ENCODE measurements at places on chromosomes 16 and 17. TPM values are rescaled to one million over a fixed set of nuclear protein-coding genes. Genes with fewer than 3 reads are reported as not detected.

GRCh38 chr16:19118938-19119431 is 5.2 kb downstream of the ITPRIPL2 start:
- DNase-seq, result peak; percentile 67

GRCh38 chr17:47717979-47718621 is 14.9 kb upstream of the TBX21 start:
- no peak for DNase-seq

- peak; percentile 77 for DNase-seq
Measured at GRCh38 chr16:73071131-73071940, 23.4 kb upstream of the ZFHX3 start.

GRCh38 chr16:86134802-86135461 is 236.0 kb downstream of the IRF8 start:
- peak; percentile 57 for DNase-seq

- DNase-seq, result peak; percentile 57
Measured at GRCh38 chr16:68707340-68708152, 29.5 kb upstream of the CDH1 start.

DNA sequence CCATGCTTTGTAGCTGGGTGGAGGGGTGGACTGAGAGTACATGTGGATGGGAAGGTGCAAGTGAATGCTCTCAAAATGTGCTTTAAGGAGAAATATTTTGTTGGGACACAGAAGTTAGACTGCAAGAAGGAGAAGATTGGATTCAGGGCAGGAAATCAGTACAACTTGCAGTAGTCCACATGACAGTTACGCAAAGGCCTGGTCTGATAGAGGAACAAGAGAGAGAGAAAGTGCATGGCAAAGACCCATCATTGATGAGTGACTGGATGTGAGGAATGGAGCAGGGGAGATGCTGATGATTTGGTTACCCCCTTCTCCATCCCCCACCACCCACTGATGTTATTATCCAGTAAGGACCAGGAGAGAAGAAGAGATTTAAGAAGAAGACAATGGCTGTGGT is 472.8 kb downstream of the MAF start:
- no peak for DNase-seq

DNA sequence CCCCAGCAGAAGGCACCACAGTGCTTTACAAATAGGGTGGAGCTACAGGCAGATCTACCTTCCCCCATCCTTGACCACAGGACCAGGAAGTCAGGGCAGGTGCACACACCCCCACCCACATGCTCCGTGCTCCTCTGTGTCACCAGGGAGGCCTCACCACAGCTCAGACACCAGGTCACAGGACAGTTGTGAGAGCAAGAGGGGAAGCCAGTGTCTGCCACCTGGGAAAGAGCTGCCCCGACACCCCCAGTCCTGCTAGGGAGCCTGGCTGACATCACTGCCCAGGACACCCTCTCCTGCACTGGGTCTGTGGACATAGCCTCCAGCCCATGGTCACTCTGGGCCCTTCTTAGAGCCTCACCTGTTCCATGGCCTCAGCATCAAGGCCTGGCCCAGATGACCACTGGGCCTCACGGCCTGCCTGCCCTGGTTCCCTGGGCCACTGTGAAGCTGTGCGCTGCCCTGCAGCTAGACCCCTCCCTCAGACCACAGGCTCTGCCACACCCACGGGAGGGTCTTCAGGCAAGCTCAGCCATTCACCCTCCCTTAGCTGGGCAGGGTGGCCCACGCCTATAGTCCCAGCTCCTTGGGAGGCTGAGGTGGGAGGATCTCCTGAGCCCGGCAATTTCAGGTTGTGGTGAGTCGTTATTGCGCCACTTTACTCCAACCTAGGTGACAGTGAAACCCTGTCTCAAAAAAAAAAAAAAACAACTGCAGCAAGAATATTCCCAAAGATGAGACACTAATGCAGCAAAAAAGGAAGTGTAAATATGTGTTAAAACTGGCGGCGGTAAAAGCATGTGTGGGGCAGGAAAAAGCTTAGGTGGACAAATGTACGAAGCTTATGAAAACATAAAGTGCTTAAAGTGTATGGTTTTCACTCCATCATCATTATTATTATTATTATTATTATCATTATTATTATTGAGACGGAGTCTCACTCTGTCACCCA is 14.2 kb downstream of the POLR3K start:
- DNase-seq, result no peak

- no peak for DNase-seq
Measured at GRCh38 chr17:38329808-38330730, 13.7 kb downstream of the GPR179 start.

GRCh38 chr17:562174-562573 is 152.5 kb downstream of the VPS53 start:
- DNase-seq, result no peak

DNA sequence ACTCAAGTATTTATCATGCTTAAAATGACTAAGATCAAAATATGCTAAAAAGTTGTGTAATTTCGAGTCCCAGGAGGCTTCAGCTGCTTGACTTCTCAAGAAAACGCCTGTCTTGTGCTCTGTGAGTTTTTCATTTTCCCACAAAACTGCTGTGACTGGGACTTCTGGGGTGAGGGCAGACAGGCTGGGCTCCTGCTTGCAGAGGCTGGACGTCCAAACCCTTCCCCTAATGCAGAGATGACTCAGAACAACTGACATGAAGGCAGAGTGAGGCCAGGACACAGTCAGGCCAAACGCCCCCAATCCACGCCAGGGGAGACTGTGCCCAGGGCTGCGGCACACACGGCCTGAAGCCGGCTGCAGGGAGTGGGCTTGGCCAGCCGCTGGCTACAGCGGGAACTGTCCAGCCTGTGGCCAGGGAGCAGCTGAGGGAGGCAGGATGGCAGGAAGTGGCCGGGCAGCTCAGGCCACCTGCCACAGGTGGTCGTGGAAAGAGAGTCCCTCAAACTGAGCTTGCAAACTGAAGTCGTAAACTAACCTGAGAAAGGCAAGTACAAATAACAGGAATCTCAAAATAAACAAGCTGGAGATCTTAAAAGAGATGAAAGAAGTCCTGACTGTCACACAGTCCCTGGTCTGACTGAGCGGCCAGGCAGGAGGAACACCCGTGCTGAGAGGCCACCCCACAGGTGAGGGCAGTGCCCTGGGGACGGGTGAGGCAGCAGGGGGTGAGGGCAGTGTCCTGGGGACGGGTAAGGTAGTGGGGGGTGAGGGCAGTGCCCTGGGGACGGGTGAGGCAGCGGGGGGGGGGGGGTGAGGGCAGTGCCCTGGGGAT is 21.3 kb upstream of the HEXD start:
- no peak for DNase-seq

DNA sequence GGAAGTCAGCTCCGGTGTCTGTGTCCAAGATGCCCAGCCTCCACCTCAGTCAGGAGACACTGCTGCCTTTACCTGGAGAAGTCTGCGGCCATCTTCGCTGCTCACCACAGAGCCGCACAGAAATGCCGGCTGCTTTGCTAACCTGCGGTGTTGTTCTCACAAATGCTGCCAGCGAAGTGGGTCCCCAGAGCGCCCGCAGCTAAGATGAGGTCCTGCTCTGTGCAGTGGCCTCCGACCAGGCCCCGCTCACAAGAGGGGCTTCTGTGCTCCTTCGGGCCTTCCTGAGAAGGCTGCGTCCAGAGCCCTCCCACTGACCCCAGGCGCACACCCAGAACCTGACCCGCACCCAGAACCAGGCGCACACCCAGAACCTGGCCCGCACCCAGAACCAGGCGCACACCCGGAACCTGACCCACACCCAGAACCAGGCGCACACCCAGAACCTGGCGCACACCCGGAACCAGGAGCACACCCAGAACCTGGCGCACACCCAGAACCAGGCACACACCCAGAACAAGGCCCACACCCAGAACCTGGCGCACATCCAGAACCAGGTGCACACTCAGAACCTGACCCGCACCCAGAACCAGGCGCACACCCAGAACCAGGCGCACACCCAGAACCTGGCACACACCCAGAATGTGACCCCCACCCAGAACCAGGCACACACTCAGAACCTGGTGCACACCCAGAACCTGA is 51.5 kb upstream of the FASN start:
- DNase-seq, result no peak

GRCh38 chr17:7045492-7046126 is 1.7 kb upstream of the SLC16A11 start:
- DNase-seq, result peak; percentile 89

GRCh38 chr16:621526-622105 is 9.2 kb upstream of the WFIKKN1 start:
- DNase-seq, result no peak

GRCh38 chr17:61368832-61369450 is 30.7 kb upstream of the TBX2 start:
- DNase-seq, result no peak

DNA sequence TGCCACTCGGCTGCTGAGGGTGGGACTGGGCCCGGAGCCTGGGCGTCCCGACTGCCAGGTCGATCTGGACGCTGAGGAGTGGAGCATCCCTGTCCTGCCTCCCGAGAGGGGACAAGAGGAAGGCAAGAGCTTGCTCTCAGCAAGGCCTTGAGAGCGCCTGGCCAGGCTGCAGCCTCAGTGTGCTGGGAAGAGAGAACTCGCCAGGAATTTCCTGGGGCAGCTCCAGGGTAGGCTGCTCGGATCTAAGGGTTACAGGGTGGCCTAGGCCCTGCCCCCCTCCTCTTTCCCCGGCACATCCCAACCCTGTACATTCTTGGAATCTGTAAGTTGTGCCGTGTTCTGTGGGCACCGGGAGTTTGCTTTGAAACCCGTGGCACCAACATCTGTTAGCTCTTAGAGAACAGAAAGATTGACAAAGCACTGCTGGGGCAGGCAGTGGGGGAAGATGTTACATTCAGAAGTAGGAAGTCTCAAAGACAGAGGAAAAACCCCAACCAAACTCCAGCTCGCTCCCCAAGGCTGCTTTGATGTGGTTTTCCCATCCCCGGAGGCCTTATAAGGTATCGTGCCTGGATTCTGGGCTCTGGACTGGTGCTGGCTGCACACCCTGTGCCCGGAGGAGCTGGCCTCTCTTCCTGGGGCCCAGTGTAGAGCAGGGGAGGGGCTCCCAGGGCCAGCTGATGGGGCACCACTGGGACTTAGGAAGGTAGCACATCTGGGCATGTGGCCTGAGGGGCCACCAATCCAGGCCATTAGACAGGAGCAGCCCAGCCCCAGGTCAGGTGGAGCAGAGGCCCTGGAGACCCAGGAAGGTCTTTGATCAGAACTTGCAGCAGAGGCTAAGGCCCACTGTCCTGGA is 55.2 kb downstream of the NKD1 start:
- DNase-seq, result peak; percentile 65

- DNase-seq, result no peak
Measured at GRCh38 chr17:9878786-9879525, 26.1 kb downstream of the RCVRN start.

- DNase-seq, result peak; percentile 19
Measured at GRCh38 chr17:74427048-74427762, 4.7 kb upstream of the GPRC5C start.

DNA sequence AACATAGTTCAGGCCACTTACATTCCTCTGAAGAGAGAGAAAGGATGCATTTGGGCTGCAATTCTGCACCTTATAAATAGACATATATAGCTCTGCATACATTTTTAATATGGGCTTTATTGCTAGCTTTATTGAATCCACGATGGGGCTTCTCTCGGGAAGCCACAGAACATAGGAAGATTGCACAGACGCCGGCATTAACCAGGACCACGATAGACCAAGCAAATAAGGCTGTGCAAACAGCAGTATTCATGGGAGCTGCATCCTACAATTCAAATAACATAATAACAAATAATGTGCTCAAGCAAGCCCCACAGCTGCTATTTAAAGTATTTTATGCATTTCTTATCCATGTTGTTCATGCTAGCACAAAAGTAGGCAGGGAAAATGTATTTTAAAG is 432.3 kb downstream of the TMEM114 start:
- no peak for DNase-seq

DNA sequence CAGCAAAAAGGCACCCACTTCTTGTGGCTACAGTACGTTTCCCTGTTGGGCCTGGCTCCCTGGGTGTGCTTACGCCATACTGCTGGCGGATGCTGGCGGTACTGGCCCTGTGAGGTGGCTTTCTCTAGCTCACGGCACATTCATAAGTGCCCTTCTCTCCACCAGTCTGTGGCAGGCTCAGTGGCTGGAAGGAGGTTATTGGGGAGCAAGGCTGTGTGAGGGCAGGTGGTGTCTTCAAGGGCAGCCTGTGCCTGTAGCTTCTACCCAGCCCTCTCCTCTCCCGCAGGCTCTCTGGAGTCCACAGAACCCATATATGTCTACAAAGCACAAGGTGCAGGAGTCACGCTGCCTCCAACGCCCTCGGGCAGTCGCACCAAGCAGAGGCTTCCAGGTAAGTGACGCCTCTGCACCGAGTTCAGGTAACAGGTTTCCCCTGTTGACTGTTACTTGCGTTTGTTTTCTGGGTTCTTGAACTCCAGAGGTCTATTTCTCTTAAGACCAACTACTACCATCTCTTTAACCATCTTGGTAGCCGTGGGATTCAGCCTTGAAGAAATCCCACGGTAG is 20.6 kb downstream of the NTAN1 start:
- no peak for DNase-seq

- peak; percentile 34 for DNase-seq
Measured at GRCh38 chr16:351804-352520, 561 bp downstream of the AXIN1 start.

TMED6 gene
- 0.95 TPM for total RNA-seq

KRTAP4-3 gene
- not detected for total RNA-seq

CHST6 gene
- 4.5 TPM for total RNA-seq

WNT3 gene
- total RNA-seq, result 0.74 TPM

TBC1D16 gene
- 48.5 TPM for total RNA-seq

PYDC1 gene
- total RNA-seq, result not detected

PSME3IP1 gene
- 59.3 TPM for total RNA-seq
